Stimulated activated CD8-positive, alpha-beta memory T cell treated with anti-CD3 and anti-CD28 coated beads, Interleukin-4, amount 100 ng/mL, for 1 hour (primary cell): ENCODE measurements at places on chromosomes 3 and 15.

- DNase-seq, result no peak
Measured at GRCh38 chr3:25971736-25972135, 181.8 kb downstream of the OXSM start.

- DNase-seq, result no peak
Measured at GRCh38 chr15:32802286-32802936, 84.6 kb downstream of the GREM1 start.

DNA sequence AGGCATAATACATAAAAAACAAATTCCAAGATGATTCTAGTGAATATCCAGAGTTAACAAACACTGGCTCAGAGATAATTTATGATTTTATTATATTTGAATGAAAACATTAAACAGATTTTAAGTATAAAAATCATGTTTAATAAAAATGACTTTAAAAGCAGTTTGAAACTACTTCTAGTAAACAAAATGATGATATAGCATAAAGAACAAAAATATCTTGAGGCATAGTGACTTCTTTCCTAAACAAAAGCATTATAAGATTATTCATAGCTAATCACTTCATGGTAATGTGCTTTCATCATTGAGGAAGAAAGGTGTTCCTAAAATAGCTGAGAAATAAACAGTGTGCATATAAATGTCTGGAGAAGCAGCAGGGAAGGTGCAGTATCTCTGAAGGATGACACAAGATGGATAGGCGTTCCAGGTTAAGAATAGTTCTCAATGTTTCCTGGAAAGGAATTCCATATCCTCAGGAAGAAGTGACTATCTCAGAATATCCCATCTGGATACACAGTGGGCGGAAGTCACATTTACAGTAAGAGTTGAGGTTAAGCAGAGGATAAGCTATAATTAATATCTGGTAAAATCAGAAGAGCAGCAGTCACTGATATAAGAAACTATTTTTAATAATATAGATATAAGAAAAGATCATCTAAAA is 456.6 kb downstream of the MECOM start:
- no peak for DNase-seq

- no peak for DNase-seq
Measured at GRCh38 chr3:86654806-86655460, 336.0 kb downstream of the VGLL3 start.

DNA sequence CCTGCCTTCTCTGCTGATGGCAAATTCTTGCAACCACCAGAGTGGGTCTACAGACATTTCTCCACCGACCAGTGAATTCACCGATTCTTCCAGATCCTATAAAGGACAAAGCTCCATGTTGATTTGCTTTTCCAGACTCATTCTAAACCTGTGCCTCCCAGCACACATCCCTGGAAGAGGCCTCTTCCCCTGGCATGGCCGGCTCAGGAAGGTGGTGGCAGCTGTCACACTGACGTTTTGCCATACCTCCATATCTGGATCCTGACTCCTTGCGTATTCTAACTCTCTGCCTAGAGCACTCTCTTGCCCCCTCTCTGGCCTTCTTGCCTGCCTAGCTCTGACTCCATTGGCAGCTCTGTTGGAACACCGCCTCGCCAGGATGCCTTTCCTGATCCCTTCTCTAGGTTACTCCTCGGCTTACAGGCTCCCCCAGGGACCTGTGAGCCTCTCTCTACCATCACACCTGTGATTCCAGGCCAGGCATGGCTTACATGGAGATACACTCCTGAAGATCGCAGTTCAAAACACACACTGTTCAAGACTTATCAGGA is 31.0 kb downstream of the SLCO2A1 start:
- DNase-seq, result no peak
